ENCODE measurements at places on chromosomes 7 and 10.

DNA sequence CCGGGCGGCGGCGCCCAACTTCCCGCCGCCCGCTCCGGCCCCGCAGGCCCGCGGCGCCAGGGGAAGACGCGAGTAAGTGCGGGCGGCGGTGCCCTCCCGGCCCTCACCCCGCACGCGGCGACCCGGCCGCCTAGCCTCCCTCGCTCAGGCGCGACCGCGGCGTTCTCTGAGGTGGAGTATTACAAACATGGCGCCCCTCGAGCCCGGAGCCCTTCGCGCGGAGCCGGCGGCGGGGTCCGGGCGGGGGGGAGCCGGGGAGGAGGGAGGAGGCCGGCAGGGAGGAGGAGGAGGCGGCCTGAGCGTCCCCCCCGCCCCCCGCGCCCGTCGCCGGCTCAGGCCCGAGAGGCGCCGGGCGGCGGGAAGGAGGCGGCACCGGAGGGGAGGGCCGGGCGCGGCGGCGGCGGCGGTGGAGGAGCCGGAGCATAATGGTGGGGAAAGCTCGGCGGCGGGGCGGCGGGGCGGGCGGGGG is at the start of gene ZMYND11:
TSS of gene ZMYND11 (plus strand) at position 324 of the 469 bp plus-strand sequence. CDS start 44,558 bp downstream, outside the sequence.
- peak; percentile 70 for DNase-seq

DNA sequence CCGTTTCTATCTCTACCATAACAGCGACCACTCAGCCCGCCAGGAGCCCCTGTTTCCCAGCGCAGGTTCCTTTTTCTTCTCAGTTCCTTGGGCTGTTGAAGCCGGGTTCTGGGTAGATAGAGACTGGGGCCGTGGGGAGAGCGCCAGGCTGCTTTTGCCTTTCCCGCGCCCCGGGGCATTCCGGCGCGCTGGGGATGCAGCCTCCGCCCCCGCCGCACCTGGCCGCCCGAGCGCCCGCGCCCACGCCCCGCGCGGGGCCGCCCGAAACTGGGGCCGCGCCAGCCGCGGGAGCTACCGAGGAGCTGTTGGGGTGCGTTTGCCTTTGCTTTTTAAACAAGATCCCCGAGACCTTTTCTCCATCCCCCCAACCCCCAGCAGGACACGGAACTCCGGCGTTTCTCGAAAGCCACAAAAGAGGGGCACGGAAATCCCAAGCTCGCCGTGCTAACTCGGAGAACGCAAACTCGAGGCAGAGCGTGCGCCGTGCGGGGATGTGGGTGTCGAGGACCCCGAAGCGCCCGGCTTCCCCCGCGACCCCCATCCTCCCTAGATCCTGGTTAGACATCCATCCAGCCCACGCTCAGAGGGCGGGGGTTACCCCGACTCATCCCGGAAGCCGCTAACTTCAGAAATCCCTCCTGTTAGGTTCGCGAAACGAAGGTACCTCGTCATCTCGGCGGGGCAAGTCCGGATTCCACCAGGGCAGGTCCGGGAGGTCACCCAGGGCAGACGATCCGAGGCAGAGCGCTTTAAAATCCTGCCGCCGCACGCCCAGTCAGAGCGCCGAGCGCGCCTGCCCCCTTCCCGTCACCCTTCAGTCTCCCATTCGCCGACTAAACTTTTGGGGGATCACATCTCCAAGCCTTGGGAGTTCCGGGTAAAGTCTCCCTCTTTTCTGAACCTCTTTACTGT is 1.0 kb downstream of the GRM8 start:
- no peak for DNase-seq

DNA sequence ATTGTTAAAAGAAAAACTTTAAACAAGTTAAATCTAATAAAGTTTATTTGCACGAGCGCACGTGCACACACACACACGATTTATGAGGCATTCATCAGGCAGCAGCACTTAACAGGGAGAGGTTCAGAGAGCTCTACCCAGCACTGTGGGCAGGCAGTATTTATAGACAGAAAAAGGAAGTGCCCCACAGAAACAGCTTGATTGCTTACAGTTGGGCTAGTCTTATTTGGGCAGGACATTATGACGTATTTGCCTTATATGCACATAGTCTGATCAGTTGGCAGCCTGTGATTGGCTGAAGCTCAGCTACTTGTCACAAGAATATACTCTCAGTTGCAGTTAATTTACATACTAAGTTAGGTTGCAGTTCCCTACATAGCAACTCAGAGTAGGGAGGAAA is 1.2 kb upstream of the SDHAF3 start:
- DNase-seq = peak; percentile 75

DNA sequence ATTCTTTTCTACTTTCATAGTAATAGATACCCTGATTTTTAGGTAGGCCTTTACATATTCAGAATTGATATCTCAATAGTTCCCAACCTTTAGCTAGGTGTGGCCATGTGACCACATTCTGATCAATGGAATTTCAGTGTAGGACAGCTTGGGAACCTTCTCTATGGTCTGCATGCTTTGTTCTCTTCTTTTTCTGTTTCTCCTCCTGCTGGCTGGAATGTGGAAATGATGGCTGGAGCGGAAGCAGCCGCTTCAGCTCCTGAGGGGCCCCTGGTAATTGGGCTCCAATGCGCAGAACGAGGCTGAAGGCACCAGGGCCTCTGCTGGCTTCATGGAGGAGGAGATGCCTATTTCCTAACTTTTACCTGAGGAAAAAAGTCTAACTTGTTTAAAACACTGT is 152.6 kb downstream of the ZMYND11 start:
- no peak for DNase-seq

GRCh38 chr7:22121702-22122474 is 176.2 kb upstream of the CDCA7L start:
- no peak for DNase-seq

DNA sequence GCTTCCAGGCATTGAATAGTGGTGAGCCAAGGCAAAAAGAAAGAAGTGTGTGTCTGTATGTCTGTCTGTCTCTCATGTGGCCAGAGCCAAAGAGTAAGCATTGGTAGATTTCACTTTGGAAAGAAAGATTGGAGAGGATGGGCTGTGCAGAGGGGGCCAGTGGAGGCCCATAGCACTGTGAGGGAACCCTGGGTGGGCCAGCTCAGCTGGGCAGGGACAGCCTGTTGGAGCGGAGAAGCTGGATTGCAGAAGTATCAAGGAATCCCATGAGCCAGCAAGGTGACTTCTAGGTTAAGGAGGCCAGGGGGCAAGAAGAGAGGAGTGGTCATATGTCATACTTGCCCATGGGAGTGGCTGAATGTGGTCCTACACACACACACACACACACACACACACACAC is 1.5 kb upstream of the GRID1 start:
- DNase-seq = no peak

DNA sequence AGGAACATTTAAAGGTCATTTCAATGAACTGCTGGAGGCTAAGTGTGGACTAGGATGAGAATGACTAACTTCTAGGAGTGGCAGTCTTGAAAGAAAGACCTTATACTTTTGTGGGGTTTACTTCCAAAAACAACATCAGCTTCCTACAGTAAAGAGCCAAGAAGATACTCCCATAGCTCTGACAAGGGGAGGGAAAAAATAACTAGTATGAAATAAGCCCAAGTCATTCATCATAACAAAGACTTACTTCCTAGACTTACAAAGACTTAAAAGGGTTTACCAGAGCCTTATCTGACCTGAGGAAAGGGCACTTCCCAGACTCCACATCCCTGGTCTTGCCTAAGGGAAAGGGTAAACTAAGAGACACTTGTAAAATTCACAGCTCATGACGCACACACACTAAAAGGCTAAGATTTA is 31.7 kb downstream of the ARHGAP12 start:
- DNase-seq = no peak

GRCh38 chr10:94046098-94046497 is 52.4 kb downstream of the PLCE1 start:
- no peak for DNase-seq

DNA sequence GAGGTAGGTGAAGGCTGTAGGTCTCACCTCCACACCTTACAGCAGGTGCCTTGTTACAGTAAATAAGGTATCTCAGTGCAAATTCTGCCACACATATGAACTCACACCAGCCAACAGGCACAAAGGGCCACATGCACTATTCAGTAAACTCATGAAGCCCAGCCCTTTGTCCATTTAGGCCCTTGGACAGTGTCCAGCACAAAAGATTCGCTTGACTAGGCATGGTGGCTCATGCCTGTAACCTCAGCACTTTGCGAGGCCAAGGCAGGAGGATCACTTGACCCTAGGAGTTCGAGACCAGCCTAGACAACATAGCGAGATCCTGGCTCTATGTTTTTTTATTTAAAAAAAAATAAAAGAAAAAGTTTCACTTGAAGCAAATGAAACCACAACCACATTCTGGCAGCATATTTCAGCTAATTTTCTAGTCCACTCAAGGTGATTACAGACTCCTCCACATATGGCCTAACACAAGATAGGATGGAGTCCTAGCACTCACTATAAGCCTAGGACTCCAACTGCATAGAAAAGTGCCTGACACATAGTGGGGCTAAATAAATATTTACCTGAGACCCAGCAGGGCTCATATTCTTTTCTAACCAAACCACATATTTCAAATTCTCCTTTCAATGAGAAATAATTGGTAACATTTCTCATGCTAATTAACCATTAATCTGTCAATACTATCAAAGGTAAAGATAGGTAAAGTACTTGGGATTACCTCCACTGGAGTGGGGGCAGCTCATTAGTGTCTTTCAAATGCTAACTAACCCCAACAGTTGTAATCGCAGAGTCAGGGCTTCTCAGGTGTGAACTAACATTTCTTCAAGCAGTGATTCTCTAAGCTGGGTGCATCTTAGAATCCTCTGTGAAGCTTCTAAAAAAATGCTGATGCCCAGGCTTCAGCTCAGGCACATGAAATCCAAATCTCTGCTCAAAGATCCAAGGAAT is 4.5 kb upstream of the ANKRD1 start:
- DNase-seq = no peak

GRCh38 chr10:7288060-7288690 is 122.7 kb downstream of the SFMBT2 start:
- no peak for DNase-seq

- no peak for DNase-seq
Measured at GRCh38 chr10:102962951-102963755, 45.1 kb downstream of the CNNM2 start.

GRCh38 chr10:133565441-133566294 is at the start of gene SYCE1:
Gene SYCE1, minus strand, starts transcription at chr10:133565583. Its CDS starts 54 bp downstream, at chr10:133565529.
- no peak for DNase-seq

GRCh38 chr7:134649226-134649775 is 2.6 kb downstream of the BPGM start:
- DNase-seq = no peak

DNA sequence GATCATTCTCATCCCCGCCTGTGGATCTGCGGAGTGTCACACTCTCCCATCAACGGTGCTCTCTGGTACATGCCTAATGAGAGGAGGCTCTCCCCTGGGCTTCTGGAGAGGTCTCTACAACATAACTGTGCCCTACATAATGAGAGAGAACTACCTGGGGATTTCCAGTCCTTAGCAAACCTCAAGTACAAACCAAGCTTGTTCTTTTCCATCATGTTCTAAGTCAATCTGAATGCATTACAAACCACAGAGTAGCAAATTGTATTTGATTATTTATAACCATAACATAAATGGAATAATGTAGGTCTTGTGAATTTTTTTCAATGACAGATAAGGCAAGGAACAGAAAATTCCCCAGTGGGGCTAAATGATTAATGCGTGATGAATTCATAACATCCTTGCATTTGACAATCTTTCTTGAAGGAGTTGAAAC is 412.4 kb upstream of the NRP1 start:
- DNase-seq = no peak

GRCh38 chr10:37710831-37711616 is 146.4 kb downstream of the ZNF248 start:
- DNase-seq = no peak

GRCh38 chr10:110510086-110510485 is 12.4 kb downstream of the DUSP5 start:
- DNase-seq = no peak

DNA sequence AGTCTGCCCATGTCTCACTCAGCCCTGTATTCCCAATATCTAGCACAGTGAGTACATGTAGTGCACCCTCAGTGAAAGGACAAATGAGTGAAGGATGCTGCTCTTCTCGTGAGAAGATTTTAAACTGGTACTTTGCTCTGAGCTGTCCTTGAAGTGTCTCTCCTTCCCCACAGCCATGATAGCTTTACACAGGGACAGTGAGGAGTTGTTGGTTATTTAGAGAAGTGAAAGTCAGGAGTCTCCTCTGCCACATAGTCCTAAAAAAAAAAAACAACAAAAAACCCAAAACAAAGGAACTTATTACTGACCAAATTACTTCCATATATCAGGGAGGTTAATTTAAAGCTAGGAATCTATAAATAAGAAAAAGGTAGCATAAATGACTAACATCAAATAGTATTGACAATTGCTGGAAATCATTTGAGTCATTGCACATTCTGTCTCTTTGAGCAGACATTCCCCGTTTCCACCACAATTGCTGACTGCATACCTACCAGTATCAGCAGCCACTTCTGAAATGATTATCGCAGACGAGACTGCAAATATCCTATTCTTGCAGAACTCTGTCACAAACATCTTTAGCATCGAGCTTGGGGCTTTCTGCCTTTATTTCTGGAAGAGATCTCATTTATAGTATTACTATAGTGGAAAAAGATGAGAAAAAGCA is 202.1 kb downstream of the PTEN start:
- DNase-seq = no peak

DNA sequence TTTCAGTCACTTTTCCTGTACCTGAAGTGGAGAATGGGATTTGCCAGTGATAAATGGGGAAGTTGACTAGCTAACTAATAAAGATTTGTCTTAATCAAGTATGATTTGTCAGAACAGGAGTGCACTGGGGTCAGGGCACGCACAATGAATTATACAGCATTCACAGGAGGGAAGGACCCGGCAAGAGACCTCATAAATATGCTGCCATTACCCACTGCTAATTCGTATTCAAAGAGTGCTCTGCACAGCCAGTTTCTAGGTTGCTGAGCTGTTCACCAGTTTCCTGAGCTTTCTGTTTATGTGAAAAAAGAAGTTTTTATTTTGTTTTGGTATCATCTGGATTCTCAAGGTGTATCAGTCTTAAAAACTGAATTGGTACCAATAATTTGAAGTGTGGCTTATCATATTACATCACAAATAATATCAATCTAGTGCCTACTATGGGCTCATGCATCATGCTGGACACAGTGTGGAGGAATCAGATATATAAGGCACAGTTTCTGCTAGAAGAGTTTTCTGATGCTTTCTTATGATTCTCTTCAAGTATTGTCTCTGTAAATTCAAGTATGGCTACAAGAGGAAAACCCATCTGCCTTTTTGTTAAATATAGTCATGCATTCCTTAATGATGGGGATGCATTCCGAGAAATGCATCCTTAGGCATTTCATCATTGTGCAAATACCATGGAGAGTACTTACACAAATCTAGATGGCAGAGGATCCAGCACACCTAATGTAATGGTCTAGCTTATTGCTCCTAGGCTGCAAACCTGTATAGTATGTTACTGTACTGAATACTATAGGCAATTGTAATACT is 202.2 kb downstream of the VTI1A start:
- DNase-seq = no peak

DNA sequence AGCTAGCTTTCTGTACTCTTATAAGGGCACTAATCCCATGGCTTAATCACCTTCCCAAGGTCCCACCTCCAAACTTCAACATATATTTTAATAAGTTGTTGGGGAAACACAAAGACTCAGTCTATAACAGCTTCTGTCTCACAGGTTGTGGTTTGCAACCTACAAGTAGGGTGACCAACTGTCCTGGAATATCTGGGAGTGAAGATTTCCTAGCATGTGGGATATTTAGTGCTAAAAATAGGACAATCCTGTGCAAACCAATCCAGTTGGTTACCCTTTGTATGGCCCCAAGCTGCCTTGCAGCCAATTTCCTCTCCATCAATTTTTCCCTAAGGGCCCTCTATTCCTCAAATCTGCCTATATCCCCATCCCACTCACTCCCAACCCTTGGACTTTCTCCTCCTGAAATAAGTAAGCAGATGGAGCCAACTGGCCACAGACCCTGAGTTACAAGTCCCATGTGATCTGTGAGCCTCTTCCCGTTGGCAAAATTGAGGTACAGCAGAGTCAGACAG is 82.3 kb downstream of the FAM13C start:
- DNase-seq = no peak
